GM04503 (cell line): ENCODE measurements at places on chromosomes 6 and 20.

DNA sequence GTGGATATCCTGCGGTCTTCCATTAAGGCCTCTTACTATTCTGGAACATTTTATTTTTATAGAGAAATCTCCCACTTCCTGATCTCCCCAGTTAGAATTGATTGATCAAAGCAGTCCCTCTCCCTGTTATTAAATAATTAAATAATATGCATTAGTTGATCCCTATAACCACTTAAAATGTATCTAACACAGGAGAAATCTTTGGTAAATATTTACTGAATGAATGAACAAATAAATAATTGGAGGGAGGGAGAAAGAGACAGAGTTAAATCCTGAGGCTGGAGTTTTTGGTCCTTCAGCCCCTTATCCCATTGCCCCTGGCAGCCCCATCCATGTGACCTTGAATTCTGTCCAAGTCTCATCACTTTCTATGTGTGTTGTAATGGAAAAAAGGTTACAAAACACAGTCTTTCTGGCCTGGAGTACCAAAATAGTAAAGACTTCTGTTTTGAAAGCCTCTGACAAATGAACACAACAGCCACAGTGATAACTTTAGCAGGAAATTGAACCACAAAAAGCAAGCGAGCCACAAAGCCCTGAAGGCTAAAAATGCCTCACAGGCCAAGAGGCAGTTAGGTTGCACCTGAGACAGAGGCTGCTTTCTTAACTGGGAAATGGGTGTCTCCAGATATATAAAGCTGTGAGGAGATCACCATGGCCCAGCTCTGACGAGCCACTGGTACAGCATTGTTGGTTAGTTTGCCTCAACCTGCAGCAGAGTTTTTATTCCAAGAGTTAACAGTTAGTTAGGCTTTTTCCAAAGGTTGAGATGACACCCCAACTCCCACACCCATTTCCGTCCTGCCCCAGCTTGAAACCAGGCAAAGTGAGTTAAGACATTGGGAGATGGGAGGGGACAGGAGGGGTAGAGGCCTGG is 11.3 kb downstream of the NT5E start:
- peak; percentile 42 for DNase-seq

DNA sequence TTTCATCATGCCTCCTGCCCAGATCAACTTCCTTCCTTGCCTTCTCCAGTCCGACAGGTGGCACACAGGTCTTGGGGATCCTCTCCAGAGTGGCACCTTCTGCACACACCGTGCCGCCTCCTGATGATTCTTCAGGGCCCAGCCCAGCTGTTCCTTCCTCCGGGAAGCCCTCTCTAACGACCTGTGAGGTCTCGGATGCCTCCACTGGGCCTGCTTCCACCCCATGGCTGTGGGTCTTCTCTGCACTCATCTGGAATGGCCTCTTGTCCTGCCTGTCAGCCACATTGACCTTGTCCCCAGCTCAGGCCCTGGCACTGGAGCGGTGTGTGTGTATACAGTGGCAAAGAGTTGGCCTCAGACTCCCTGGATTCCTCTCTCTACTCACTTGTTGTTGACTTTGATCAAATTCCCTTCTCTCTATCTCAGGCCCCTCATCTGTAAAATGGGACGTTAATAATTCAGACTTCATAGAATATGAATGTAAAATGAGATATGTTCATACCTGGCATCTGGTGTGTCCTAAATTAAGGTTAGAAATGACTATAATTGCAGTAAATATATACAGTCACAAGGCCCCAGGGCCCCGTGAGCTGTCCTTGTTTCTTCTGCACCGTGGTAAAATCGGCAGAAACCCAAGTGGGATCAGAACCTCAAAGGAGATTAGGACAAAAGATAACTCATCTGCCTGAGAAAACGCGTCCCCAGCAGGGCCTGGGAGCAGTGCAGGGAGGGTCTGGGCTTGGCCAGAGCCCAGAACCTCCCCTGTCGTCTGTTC is 1.5 kb downstream of the FAM210B start:
- DNase-seq, result no peak

DNA sequence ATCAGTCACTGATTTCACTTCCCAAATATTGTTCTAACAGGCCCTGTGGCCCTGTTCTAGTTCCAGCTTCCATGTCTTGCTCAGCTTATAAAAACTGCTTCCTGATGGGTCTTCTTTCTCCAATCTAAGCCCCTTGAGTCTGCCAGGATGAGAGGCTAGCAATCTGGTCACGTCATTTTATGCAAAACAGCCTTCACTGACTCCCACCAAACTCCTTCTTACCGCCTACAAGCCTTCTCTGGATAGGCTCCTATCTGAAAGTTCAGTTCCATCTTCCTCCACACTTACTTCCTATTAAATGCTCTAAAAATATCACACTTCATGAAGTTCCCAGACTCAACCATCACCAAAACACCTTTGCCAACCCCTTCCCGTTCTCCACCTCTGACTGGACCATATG is 15.5 kb downstream of the CRNKL1 start:
- DNase-seq, result no peak

GRCh38 chr6:92364948-92365541 is 1054.3 kb downstream of the EPHA7 start:
- DNase-seq, result no peak

GRCh38 chr6:80531681-80532619 is 425.5 kb downstream of the BCKDHB start:
- no peak for DNase-seq

- DNase-seq, result peak; percentile 37
Observed at GRCh38 chr6:132818404-132819359, 4.3 kb downstream of the RPS12 start.

DNA sequence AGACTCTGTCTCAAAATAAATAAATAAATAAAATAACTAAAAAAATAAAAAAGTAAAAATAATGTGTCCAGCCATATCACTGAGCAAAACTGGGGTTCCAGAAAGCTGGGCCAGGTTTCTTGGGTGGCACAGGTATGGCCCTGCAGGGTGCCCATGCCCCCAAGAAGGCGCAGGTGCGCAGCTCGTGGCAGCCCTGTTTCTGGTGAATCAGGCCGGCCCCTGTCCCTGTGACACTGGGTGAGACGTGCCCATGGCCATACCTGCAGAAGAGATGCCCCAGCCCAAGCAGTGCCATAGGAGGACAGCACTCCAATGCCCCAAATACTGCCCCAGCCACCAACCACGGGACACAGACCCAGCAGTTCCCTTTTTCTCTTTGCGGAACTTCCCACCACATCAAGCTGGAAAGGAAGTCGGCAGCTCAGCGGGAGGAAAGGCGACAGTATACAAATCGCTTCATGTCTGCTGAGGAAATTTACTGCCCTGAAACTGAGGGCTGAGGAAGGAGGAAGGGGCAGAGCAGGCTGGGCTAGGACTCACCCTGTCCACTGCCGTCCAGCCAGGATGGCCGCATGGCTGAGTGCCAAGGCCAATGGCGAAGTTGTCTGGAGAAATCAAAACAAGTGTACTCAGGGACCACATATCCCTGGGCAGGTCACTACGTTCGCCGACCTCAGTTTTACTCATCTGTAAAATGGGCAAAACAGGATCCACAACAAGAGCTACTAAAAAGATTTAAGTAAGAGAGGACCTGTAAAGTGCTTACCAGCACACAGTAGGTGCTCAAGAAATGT is 55.4 kb downstream of the PREX1 start:
- DNase-seq, result no peak

DNA sequence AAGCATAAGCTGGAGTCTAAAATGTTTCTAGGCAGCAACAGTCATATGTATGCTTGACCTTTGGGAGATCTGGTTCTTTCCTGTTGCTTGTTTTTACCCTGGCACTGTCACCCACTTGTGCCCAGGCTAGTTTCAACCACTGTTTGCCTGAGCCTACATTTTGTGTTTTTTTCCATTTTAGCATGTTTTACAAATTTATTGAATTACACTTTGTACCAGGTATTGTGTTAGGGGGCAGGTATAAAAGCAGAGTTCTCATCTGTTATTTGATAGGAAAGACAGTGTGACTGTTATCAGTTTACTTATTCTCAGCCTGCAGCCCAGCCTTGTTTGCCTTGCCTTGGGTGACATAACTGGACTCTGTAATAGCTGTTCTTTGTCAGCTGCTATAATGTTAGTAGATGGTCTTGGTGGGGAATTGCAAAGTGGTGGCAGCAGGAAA is 147.0 kb downstream of the CDKAL1 start:
- no peak for DNase-seq

DNA sequence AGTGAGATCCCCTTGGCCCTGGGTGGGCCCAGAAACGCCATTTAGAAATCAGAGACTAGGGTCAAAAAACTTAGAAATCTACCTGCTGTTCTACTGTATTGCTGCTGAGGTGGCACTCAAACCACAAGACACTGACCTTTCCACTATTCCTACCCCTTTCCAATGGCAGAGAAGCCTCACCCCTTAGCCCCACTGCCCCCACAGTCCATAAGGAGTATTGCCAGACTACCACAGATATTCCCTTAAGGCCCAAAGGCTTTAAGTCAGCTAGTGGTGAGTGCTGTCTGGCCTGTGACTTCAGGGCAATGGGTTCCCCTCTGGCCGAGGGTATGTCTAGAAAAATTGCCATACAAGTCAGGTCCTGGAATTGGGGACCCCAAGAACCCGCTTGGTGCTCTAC is 656.1 kb downstream of the COL12A1 start:
- DNase-seq, result no peak

GRCh38 chr6:107866606-107867301 is 42.6 kb upstream of the SCML4 start:
- no peak for DNase-seq
